Activated effector memory CD4-positive, alpha-beta T cell treated with Interleukin-2 at 50 U/mL for 16 hours (primary cell): ENCODE measurements at places on chromosomes 5 and 9.

- no peak for DNase-seq
Observed at GRCh38 chr9:18379073-18379811, 94.7 kb upstream of the ADAMTSL1 start.

- no peak for DNase-seq
Observed at GRCh38 chr5:144778561-144778960, 607.9 kb downstream of the KCTD16 start.

- DNase-seq: no peak
Observed at GRCh38 chr5:8418049-8418426, 549.1 kb downstream of the MTRR start.

GRCh38 chr9:123584202-123585176, 228.5 kb downstream of the CRB2 start:
- no peak for DNase-seq

- DNase-seq: no peak
Observed at GRCh38 chr9:108167136-108167900, 677.7 kb upstream of the KLF4 start.

GRCh38 chr5:7321724-7322123, 74.2 kb upstream of the ADCY2 start:
- DNase-seq: no peak

GRCh38 chr9:15513335-15513734, 2.6 kb upstream of the PSIP1 start:
- no peak for DNase-seq

DNA sequence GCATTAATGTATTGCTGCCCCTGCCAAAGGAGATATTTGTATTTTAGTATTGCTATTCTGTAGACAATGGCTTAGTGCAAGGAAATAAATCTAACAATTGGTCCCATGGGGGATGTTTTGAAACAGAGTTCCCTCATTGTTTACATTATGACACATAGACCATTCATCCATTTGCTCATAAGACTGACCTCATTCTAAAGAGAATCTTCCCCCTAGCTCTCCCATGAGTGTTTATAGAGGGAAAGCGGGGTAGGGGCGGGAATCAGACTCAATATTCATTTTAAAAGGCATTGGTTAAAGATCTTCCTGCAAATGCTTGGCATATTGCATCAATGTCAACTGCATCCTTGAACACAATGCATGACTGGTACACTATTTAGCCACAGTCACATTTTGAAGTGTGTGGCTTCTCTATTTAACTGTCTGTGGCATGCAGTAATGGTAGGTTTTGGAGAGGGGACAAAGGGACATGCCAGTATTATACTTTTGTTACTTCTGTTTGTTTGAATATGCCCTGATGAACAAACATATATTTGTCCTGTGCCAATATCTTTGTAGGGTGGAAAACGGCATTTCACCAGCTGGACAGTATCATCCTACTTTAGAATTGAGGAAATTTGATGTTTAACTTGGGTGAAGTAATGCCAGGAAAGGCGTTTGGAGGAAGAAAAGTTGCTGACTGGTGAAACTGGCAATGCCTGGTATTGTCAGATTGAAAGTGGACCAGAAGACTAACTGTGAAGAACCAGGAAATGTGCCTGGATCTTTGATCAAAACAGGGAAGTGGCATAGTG, 84.1 kb upstream of the MEGF10 start:
- DNase-seq: no peak

DNA sequence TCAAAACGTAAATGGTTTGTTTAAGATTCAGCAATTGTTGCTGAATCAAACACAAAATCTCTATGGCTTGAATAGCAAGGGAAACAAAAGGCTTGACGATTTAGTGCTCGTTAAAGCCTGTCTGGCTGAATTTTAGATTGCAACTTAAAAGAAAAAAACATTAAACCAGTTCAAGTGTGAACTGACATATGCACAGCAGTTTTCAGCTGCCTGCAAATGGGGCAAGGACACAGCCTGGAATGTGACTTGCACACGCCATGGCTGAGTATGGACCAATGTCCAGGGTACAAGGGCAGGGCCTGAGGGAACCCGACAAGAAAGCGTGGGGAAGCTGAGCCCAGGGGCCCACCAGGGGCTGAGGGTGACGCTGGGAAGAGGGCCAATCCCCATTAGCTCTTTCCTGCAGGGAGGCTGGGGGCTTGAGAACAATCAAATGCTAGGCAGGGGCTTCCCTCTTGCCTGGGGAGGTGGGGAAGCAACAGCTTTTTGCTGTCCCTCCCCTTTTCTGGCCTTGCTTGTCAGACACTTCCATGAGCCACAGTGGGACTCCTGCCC, 89.6 kb upstream of the LRRTM2 start:
- DNase-seq: no peak
